Stimulated activated CD4-positive, alpha-beta T cell treated with anti-CD3 and anti-CD28 coated beads, Interleukin-15, amount 100 ng/mL, for 24 hours (primary cell): ENCODE measurements at places on chromosomes 2 and 18.

- DNase-seq = no peak
Observed at GRCh38 chr2:3585261-3586109, 9.4 kb upstream of the COLEC11 start.

- DNase-seq = no peak
Observed at GRCh38 chr2:88053296-88053695, 2.3 kb downstream of the KRCC1 start.

- DNase-seq = no peak
Observed at GRCh38 chr2:206764673-206765241, 371 bp downstream of the MDH1B start.

DNA sequence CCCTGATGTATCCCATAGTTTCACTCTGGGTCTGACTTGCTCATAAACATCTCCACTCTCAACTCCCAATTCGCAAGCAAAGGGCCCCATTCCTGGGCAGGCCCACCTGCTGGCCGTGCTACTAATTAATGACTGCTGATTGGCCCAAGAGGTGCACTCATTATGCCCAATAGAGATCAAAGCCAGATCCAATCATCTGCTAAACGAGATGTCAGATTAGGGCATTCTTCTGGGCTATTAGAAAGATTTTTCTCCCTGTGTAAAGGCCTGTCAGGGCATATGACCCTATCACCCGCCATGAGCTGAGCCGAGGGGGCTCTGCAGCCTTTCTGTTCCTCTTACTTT lies 103.4 kb upstream of the HAAO start:
- DNase-seq = no peak

DNA sequence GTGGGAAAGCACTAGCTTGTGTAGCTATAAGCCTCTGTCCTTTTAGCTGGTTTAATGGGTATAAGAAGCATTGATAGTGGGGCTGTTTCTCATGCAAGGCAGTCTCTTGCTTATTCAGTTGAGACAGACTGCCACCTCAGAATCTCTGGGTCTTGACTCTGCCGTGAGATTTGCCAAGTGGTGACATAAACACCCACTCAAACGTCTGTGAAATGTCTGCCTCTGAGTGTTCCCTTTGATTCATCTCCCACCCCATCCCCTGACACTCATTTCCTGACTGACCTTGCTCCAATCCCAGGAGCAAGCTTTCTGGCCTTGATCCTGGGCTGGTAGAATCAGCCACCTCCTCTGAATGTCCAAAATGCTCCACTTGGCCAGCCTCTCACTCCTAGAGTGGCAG lies 141.9 kb upstream of the RBMS1 start:
- DNase-seq = no peak

GRCh38 chr2:208725280-208725679 lies 318.7 kb downstream of the PTH2R start:
- no peak for DNase-seq

- DNase-seq = no peak
Observed at GRCh38 chr2:199756211-199756610, 94.8 kb downstream of the FTCDNL1 start.
